ENCODE measurements at places on chromosomes 2 and 18.

DNA sequence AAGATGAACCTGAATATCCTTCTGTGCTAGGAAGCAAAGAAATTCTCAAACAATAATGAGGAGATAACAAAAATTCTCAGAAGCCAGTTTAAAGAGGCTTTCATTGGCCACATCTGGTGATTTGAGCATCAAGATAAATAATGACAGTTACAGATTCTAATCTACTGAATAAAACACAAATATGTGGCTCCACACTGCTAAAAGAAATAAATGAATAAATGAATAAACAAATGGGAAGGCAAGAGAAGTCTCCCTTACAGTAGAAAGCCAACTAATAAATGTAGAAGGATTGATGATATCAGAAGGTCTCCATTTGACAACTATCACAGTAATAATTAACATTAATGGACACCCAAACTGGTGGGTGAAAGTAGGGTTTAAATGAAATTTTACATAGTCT, 54.6 kb upstream of the ADAM23 start:
- no peak for DNase-seq

GRCh38 chr2:194696690-194697089, 960.3 kb upstream of the SLC39A10 start:
- DNase-seq = no peak

DNA sequence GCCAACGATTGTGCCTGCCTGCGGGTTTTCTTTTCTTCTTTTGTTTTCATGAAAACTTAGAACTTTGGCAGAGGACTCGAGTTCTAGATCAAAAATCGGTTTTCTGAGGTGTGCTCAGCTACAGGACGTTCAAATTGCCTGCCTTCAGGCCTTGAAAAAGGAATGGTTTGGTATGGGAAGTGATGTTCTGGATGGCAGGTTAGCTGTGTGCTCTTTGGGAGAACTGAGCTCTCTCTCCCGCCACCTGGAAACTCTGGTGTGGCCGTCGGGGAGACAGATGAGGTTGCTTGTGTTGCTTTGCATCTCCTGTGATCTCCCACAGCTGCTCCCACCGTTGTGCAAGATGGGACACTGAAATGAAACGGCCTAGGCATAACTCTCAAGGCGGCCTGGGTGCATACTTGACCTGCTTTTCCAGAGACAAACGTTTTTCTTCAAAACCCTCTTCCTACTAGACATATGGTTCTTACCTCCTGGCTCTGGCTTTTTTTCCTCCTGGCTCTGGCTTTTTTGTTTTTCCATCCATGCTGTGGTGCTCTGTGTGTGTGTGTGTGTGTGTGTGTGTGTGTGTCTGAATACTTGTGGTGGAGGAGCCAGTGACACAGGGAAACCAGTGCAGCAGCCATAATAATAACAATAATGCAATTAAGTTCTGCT, 2.0 kb downstream of the FMNL2 start:
- peak; percentile 36 for DNase-seq

GRCh38 chr2:36235882-36236281, 119.7 kb upstream of the CRIM1 start:
- DNase-seq = no peak

- no peak for DNase-seq
Measured at GRCh38 chr2:197238043-197238365, 72.6 kb downstream of the ANKRD44 start.

DNA sequence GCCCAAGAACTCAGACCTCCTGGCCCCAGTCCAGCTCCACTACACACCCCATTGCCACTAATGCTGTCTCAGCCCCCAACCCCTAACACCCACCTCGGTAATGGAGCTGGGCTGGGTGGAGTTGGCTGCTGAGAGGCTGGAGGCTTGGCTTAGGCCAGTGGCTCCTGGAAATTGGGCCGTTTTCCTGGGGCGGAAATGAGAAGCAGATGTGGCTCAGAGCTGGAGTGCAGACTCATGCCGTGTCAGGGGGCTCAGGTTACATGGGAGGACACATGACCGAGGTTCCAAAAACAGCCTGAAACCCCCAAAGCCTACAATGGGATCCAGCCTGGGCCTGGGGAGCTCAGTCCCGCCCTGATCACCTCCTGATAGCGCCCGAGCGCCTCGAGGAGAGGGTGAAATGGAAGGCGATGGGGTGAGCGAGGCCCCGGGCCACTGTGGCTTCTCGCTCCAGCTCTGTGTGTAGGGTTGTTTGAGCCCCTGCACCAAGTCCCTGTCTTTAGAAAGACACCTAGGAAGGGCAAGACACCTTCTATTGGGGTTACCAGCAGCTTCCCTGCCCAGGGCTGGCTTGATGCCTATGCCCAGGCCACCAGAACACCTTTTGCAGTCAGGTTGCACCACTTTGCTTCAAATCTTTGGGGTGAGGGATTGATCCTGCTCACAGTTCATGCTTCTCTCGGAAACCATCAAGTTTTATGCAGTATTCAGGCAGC, 175.7 kb upstream of the HAAO start:
- DNase-seq = peak; percentile 61

DNA sequence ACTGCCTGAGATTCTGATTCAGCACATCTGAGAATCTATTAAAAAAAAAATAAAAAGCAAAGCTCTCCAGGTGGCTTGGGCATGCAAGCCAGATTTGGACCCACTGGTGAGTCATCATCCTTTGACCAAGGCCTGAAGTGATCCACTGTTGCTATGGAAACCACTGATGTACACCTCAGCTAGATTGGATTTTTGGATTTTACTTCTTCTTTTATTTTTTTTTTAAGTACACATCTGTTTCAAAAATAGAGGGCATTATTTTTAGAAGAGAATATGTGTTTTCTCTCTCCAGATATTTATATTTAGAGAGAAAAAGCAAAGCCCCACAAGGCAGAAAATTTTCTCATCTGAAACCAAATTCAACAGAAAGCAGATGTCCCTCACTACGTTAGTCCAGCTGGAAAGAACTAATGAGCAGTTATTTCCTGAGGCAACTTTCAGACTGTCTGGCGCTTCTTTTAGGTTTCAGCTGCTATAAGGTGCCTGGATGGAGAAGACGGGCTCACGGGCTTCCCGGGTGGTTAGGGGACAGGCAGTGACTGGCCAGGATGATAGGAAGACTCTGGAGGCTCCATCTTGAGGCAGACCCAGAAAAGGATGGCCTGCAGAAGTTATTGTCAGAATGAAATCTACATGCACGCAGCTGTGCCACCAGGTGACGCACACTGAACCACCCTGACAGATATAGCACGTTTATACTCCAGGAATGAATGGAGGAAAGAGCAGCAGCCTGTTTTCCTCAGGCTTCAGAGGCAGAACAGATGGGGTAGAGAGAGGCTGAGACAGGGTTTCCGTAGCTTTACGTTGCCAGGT, 50.5 kb downstream of the MRPL35 start:
- no peak for DNase-seq

GRCh38 chr2:175441181-175441761, 259.8 kb upstream of the ATP5MC3 start:
- DNase-seq = no peak

GRCh38 chr2:161101406-161101805, 58.8 kb upstream of the TANK start:
- DNase-seq = no peak

DNA sequence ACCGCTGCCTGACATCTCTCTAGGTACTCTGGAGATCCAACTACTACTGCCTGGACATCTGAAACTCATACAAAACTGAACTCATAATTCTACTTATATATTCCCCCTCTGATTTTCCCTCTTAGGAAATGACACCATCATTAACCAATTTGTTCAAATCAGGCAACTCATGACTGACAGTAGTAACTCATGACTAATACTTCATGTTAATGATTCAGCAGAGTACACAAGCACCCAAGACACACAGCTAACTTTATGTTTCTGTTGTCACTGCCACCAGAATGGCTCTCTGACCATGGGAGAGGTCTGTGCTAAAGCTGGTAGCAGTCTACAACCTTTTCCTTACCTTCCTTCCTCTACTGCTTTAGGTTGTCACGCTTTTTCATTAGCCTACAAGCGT, 91.1 kb downstream of the ITSN2 start:
- DNase-seq = no peak

GRCh38 chr18:10249801-10250200, 204.6 kb upstream of the APCDD1 start:
- DNase-seq = no peak

DNA sequence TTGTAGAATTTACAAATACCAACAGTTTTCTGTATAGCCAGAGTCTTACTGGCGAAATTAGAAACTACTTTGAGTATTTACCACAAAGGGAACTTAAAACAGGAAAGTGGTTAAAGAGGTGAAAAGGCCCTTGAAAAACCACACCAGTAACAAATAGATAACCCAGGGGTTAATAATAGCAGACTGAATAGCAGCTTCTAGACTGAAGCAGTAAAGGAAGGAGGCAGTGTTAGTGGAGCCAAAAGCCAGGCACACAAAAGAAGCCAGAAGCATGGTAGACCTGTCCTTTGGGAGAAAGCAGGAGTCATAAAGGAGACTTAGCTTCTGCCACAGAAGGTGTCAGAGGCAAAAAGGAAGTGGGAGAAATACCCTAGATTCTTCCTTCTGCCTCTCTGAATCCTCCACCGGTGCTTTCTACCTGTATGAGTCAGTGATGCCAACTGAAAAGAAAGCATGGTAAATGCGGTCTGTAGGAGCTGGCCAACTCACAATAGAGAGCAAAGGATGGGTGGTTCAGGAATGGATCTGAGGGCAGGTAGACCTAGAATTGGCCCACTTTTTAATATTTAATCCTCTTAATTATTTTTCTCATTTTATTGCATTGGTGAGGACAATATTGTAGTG, 97.3 kb downstream of the ARL6IP6 start:
- no peak for DNase-seq

DNA sequence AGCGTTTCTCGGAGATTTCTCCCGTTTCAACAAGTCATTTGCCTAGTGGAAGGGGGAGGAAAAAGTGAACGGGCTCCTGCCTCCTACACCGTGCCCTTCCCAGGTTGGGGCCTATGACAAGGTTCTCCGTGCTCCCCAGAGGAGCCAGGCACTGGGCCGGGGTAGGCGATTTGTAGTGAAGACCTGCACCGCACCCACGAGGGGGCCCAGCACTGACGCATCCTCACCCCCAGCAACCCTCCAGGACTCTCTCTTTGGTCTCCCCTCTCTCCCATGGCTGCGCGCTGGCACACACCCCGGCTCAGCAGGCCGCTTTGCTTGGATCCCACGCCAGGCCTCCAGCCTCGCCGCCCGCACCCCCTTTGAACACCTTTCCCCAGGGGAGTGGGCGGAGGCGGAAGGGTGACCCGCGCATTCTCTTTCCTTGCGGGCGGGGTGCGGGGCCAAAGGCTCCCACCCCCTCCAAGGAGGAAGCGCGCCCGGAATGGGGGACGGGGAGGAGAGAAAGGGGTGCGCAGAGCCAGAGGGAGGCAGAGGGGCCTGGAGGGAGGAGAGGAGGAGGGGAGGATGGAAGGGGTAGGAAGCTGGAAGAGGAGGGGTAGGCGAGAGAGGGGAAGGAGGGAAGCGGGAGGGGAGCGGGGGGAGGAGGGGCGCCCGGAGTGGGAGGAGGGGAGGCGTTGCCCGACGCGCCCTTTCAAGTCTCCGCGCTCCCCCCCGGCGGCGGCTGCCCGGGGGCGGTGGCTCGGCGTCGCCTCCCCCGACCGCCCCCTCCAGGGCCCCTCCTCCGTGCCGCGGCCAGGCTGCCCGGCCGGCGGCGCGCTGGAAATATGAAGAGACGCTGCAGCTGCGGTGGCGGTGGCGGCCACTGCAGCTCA, at the start of gene APCDD1:
Gene APCDD1 (plus strand): TSS at position 830 of the 875 bp plus-strand sequence. CDS start 347 bp downstream, outside the sequence.
- peak; percentile 69 for DNase-seq
